ENCODE measurements at places on chromosomes 2 and 18. TPM values are rescaled to one million over a fixed set of nuclear protein-coding genes. Genes with fewer than 3 reads are reported as not detected.

GRCh38 chr2:20130821-20131645 lies 79.6 kb upstream of the LAPTM4A start:
- no peak for DNase-seq
- no peak overlapping the region for H3K27ac ChIP-seq
- no peaks in the 10 kb centered on the region for H3K36me3 ChIP-seq
- no peak overlapping the region for H3K4me3 ChIP-seq
- peaks cover 12% of the 10 kb centered on the region for H3K27me3 ChIP-seq
- no peaks in the 10 kb centered on the region for H3K4me1 ChIP-seq

GRCh38 chr2:74532222-74532621 lies 2.5 kb downstream of the HTRA2 start:
- peak overlapping the region; percentile 98 for H3K4me3 ChIP-seq
- peaks cover 36% of the 10 kb centered on the region for H3K4me1 ChIP-seq
- H3K27ac ChIP-seq: peak overlapping the region; percentile 49
- DNase-seq: no peak

DNA sequence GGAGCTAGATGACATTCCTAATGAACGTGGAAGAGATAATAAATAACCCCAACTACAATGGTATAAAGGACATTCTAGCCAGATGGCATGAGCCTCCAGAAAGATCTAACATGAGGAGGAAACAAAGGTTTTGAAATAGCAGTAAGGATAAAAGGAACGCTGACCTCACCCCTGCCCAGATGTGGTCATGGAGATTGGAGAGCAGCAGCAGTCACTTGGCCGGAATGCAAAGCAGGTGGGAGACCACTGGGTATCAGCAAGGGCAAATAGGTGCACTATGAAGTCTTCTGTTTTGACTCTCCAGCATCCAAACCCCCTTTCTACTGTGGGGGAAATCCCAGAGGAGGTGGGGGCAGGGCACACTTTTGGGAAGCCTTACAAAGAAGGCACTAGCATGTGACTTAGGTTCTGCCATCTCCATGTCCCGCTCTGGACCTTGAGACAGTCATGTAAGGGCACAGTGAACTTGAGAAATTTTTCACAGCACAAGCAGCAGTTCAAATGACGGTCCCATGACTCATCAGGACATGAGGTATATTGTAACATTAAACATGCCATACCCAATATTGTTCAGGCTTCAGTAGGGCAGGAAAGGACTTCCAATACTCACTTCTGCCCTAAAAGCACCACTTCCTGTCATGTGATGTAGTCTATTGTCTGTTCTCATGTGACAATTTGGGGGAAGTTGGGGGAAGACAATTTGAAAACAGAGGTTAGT lies 55.2 kb downstream of the METTL4 start:
- no peaks in the 10 kb centered on the region for H3K36me3 ChIP-seq
- H3K4me3 ChIP-seq: no peak overlapping the region
- peak; percentile 14 for DNase-seq
- H3K4me1 ChIP-seq: peaks cover 18% of the 10 kb centered on the region

DNA sequence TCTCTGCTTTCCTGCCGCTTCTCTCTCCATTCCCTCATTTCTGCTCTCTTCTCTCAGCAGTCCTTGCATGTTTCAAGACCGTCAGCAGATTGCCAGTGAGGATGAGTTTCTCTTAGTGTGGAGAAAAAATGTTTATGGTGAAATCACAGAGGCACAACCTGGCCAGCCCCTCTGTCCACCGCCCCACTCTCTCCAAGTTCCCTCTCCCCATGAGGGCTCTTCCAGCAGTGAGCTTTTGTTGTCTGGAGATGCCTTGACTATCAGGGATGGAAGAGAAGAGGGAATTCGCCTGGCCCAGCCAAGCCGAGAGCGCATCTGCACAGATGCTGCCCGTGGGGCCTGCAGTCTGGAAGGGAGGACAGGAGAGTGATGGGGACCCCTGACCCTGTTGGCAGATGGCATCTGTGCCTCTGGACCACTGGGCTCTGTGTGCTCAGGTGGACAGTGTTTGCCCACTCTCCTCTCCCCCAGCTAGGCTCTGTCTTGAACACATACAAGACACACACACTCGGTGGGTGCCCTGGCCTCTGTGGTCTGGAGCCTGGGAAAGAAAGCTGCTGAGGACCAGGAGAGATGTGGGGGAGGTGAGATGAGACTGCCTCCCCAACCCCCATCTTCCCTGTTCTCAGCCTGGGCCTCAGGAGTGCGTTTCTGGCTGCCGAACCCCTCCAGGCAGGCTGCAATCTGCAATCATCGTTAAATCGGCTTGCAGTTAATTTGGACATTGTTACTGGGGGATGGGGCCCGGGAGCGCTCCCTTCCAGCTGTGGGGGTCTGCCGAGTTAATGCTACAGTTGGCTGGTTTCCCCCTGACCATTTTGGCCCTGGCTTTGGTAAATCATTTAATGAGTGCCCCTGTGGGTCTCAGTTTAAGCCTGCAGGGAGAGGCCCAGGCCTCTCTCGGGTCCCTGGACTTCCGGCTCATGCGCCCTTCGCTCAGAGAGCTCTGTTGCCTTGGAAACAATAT lies 4.5 kb downstream of the ITM2C start:
- peaks cover 5% of the 10 kb centered on the region for H3K27me3 ChIP-seq
- H3K36me3 ChIP-seq: peaks cover 3% of the 10 kb centered on the region
- H3K4me1 ChIP-seq: peaks cover 45% of the 10 kb centered on the region

DNA sequence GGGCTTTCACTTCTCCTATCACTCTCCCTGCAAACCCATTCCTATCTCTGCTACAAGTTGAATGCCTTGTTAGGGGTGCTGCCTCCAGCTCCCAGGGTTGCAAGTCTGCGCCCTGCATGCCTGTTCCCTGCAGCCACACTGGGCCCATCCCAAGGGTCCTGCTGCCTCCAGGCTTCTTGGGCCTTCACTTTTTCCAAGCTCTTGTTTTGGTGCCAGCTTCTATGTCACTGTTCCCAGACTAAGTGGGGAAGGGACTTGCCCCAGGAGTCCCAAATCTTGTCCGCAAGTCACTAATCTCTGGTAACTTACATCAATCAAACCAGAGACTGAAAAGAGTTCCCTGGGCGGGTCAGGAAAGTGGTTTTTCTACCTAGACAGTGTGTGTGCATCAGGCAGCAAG lies 65.4 kb downstream of the ZCCHC2 start:
- peaks cover 10% of the 10 kb centered on the region for H3K27me3 ChIP-seq
- peaks cover 39% of the 10 kb centered on the region for H3K4me1 ChIP-seq
- no peaks in the 10 kb centered on the region for H3K36me3 ChIP-seq
- no peak for DNase-seq

DNA sequence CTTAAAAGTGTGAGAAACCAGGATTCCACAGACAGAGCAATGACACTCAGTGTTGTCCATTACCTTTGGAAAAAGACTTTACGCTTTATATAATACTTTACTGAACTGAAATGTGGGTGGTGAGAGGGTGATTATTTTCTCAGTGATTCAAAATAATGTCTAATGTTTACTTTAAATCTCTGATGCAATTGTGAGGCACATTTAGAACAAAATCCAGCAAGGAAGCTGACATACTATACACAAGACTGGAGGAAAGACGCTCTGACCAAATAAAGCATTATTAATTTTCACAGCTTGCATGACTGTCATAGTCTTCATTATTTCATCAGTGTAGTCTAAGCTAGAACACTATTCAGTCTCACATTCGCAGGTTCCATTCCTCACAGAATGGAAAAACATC lies 34.1 kb upstream of the STAT1 start:
- no peaks in the 10 kb centered on the region for H3K27me3 ChIP-seq
- H3K36me3 ChIP-seq: peaks cover 5% of the 10 kb centered on the region
- H3K4me3 ChIP-seq: no peak overlapping the region
- DNase-seq: no peak
- H3K4me1 ChIP-seq: no peaks in the 10 kb centered on the region
- no peak overlapping the region for H3K27ac ChIP-seq

DNA sequence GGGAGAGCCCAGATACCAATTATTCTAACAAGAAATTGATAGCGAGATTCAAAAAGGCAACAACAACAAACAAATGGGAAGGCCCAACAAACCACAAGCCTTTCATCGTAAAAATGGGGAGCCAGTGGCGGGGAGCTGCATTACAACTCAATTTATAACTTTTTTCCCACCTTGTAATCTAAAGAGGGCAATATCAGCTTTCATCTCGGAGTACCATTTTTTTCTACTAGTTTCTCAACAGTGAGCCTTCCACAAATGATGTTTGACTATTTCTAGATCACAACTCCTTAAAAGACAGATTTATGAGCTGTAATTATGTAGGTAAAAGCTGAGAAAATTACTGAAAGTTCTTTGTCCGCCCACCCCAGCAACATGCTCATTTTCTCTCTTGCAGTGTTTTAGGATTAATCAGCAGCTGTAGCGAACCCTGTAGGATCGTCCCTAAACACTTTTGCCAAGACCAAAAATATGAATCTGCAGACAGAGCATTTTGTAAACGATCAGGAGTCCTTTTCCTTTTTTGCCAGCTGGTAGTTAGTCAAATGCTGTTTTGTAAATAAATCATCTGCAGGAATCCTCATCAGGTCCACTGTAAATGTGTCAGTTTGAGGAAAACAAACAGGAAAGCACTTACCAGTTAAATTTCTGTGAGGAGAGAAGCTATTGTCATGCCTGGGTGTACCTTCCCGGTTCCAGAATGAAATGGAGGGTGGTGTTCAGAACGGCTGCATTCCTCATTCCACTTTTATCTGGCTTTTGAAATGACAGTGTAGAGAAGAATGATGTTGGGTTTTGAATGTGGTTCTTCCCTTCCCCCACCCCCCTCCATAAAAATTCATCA lies 53.2 kb downstream of the EEF1B2 start:
- no peak overlapping the region for H3K4me3 ChIP-seq
- H3K27ac ChIP-seq: no peak overlapping the region
- H3K36me3 ChIP-seq: no peaks in the 10 kb centered on the region
- DNase-seq: no peak

DNA sequence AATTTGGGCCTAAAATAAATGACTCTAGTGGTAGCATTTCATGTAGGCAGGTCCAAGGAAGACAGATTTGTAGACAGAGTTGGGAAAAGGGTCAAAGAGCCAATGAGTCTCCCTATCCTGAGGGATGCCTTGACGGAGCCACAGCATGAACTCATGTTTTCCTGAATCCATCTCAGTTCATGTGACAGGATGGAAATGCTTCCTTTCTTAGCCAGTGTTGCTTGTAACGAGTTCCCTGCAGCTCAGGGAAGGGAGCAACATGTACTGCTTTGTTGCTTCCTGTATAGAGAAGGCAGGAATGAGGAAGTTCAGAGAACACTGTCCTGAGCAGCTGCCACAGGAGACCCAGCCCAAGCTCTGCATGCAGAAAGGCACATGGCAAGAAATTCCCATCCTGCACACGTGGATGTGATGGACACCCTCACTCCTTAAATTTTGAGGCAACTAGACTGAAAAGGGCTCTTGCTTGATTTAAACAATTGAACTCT lies 27.9 kb downstream of the TMEM17 start:
- H3K4me3 ChIP-seq: no peak overlapping the region
- H3K27me3 ChIP-seq: peaks cover 12% of the 10 kb centered on the region
- H3K4me1 ChIP-seq: peaks cover 12% of the 10 kb centered on the region

GRCh38 chr18:24567199-24567598 lies 106.8 kb downstream of the HRH4 start:
- H3K4me3 ChIP-seq: no peak overlapping the region
- H3K4me1 ChIP-seq: no peaks in the 10 kb centered on the region
- H3K27me3 ChIP-seq: peaks cover 5% of the 10 kb centered on the region
- H3K36me3 ChIP-seq: no peaks in the 10 kb centered on the region
- no peak for DNase-seq

MOCOS gene
- 0.22 TPM for total RNA-seq

IL36G gene
- not detected for total RNA-seq

MYO5B gene
- 0.39 TPM for total RNA-seq

MBP gene
- 101 TPM for total RNA-seq

LDLRAD4 gene
- 46.0 TPM for total RNA-seq
